ENCODE measurements at places on chromosomes 1 and 21. TPM values are rescaled to one million over a fixed set of nuclear protein-coding genes. Genes with fewer than 3 reads are reported as not detected.

The KCNJ15 gene
- total RNA-seq, result 0.25 TPM

The GFI1 gene
- total RNA-seq, result 0.24 TPM

The FCGR2B gene
- total RNA-seq, result not detected

The TSPEAR gene
- total RNA-seq, result not detected

The DYNLT4 gene
- 0.80 TPM for total RNA-seq

The H6PD gene
- total RNA-seq, result 7.7 TPM

The GBP4 gene
- not detected for total RNA-seq

The PCBP3 gene
- 1.5 TPM for total RNA-seq
